Osteoblast (primary cell): ENCODE measurements at places on chromosomes 16 and 17. TPM values are rescaled to one million over a fixed set of nuclear protein-coding genes. Genes with fewer than 3 reads are reported as not detected.

GRCh38 chr16:10892782-10893318 lies 15.8 kb downstream of the CIITA start:
- H3K36me3 ChIP-seq, result no peaks in the 10 kb centered on the region
- DNase-seq, result no peak

- H3K36me3 ChIP-seq, result no peaks in the 10 kb centered on the region
- no peak overlapping the region for H3K27ac ChIP-seq
- H3K4me3 ChIP-seq, result no peak overlapping the region
- H3K27me3 ChIP-seq, result no peaks in the 10 kb centered on the region
- H3K4me1 ChIP-seq, result no peaks in the 10 kb centered on the region
- DNase-seq, result peak; percentile 62
Measured at GRCh38 chr17:76575570-76575969, 10.1 kb downstream of the ST6GALNAC2 start.

DNA sequence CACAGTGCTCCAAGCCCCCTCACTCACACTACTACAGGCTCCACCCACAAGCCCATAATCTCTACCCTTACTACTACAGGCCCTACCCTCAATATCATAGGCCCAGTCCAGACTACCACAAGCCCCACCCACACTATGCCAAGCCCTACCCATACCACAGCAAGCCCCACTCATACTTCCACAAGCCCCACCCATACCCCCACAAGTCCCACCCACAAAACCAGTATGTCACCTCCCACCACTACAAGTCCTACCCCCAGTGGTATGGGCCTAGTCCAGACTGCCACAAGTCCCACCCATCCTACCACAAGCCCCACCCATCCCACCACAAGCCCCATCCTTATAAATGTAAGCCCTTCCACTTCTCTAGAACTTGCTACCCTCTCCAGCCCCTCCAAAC lies 13.8 kb downstream of the RIPOR1 start:
- H3K4me3 ChIP-seq, result no peak overlapping the region
- no peaks in the 10 kb centered on the region for H3K27me3 ChIP-seq
- H3K4me1 ChIP-seq, result peaks cover 8% of the 10 kb centered on the region
- peak; percentile 98 for DNase-seq

DNA sequence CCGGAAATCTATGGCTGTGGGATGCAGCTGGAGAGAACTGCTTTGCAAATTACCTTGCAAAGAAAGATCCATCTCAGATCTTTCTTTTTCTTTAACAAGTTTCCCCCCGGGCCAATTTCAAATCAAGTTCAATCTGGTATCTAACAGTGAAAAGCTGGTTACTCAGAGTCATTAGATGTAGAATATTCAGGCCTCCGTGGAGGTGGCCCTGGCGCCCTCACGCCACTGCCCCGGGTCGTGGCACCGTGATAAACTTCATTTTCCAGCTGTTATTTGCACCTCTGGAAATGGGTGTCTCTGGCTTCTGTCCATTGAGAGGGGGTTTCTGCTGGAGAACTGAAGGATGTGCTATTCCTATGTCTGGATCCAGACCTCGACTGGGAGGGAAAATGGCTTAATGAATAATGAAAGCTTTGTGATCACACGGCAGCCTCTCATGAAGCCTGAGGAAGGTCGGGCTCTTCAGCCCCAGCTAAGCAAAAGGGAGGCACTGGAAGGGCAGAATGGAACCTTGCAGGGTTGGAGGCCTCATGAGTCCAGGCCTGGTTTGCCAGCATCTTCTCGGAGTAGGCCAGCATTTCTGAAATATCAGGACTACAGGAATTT lies 30.5 kb downstream of the CACNG4 start:
- DNase-seq, result no peak
- no peaks in the 10 kb centered on the region for H3K36me3 ChIP-seq
- no peaks in the 10 kb centered on the region for H3K4me1 ChIP-seq
- H3K27ac ChIP-seq, result no peak overlapping the region
- no peak overlapping the region for H3K4me3 ChIP-seq

GRCh38 chr16:50103764-50104163 lies 38.0 kb downstream of the HEATR3 start:
- H3K4me3 ChIP-seq, result no peak overlapping the region
- H3K36me3 ChIP-seq, result peaks cover 34% of the 10 kb centered on the region
- no peak for DNase-seq
- peak overlapping the region; percentile 14 for H3K27ac ChIP-seq
- peaks cover 11% of the 10 kb centered on the region for H3K4me1 ChIP-seq

GRCh38 chr17:29158488-29159275 lies 21.5 kb downstream of the MYO18A start:
- DNase-seq, result peak; percentile 94
- H3K27ac ChIP-seq, result peak overlapping the region; percentile 27
- H3K36me3 ChIP-seq, result no peaks in the 10 kb centered on the region
- no peaks in the 10 kb centered on the region for H3K27me3 ChIP-seq
- peak overlapping the region; percentile 48 for H3K4me3 ChIP-seq

DNA sequence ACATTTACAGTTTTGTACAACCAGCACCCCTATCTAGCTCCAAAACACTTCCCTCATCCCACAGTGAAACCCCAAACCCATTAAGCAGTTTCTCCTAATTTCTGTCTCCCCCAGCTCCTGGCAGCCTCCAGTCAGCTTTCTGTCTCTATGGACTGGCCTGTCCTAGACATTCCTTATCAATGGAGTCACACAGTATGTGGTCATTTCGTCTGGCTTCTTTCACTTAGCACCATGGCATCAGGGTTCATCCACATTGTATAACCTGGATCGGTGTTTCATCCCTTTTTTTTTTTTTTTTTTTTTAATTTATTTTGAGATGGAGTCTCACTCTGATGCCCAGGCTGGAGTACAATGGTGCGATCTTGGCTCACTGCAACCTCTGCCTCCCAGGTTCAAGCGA lies 68.5 kb downstream of the ZDHHC7 start:
- DNase-seq, result no peak
- H3K27me3 ChIP-seq, result no peaks in the 10 kb centered on the region
- no peaks in the 10 kb centered on the region for H3K36me3 ChIP-seq
- no peaks in the 10 kb centered on the region for H3K4me1 ChIP-seq
- H3K27ac ChIP-seq, result no peak overlapping the region
- H3K4me3 ChIP-seq, result no peak overlapping the region

- H3K36me3 ChIP-seq, result no peaks in the 10 kb centered on the region
- H3K27ac ChIP-seq, result peak overlapping the region; percentile 91
- DNase-seq, result peak; percentile 99
- H3K4me3 ChIP-seq, result peak overlapping the region; percentile 77
- H3K27me3 ChIP-seq, result peaks cover 6% of the 10 kb centered on the region
Measured at GRCh38 chr17:75876938-75877751, 1.2 kb downstream of the TRIM47 start.

- DNase-seq, result no peak
- no peak overlapping the region for H3K27ac ChIP-seq
- no peaks in the 10 kb centered on the region for H3K4me1 ChIP-seq
- H3K27me3 ChIP-seq, result no peaks in the 10 kb centered on the region
- H3K4me3 ChIP-seq, result no peak overlapping the region
Measured at GRCh38 chr16:76280421-76281215, 3.4 kb downstream of the CNTNAP4 start.

DNA sequence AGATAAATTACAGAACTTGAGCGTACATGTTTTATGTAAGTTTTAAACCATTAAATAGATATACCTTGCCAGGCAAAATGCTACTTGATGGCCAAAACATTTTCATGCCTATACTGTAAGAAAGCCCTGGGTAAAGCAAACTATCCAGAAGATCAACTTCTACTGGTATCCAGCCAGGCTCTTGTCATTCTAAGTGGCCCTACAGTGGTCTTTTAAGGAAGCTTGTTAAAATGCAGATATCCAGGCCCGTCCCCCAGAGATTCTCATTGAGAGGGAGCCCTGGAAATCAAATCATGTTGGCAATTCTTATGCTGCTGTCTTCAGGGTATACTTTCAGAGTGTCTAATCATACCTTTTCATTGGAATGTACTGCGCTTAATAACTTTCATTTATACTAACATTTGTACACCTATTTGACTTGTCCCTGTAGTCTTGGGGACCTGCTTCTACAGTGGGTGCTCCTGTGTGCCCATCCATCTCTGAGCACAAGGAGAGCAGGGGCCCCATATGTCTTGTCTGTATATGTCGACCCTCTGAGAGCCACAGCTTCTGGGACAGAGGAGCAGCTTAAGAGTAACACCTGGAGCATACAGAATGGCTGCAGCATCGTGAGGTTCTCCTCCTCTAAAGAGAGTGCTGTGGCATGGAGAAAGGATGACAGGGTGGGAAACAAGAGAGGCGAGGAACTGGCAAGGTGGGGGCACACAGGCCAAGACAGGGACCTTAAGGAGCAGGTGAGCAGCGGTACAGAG lies 43.6 kb upstream of the ANKFY1 start:
- H3K27ac ChIP-seq, result no peak overlapping the region
- no peak overlapping the region for H3K4me3 ChIP-seq
- peaks cover 15% of the 10 kb centered on the region for H3K4me1 ChIP-seq
- DNase-seq, result no peak

DNA sequence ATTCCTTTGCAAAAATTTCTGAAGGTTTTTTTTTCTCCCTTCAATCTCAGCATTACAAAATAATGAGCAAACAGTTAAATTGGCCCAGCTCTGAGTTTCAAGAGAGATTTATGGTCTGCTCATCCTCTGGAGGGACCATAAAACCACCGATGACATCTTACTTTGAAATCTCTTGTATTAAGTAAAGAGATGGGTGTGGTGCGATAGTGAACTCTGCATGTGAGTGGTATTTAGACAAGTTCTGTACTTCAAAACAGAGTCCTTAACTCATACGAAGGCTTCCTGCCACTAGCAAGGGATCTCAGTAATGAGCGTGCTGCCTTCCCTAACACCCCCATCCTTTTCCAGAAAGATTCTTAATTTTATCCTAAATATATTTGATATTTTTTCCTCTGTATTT lies 2.1 kb downstream of the FAM20A start:
- H3K36me3 ChIP-seq, result peaks cover 5% of the 10 kb centered on the region
- peak overlapping the region; percentile 79 for H3K4me3 ChIP-seq
- peak; percentile 94 for DNase-seq
- peaks cover 49% of the 10 kb centered on the region for H3K4me1 ChIP-seq
- H3K27ac ChIP-seq, result peak overlapping the region; percentile 71

DNA sequence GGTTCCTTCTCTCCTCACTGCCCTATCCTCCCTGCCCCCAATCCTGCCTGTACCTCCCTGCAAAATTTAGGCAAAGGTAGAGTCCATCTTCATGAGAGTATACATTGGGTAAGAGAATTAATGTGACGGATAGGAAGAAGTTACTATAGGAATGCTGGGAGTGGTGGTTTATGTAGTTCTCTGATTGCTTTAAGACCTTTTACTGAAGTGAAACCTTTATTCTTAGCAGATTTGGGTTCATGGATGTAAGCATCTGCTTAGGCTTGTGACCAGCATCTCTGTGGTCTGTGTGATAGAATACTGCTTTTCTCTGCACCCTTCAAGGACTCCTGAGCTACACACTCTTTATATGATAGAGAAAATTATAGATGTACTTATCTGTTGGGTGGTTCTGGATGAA lies 127.3 kb downstream of the PRKCA start:
- no peak overlapping the region for H3K27ac ChIP-seq
- H3K36me3 ChIP-seq, result no peaks in the 10 kb centered on the region
- no peak for DNase-seq
- peaks cover 23% of the 10 kb centered on the region for H3K4me1 ChIP-seq
- H3K27me3 ChIP-seq, result no peaks in the 10 kb centered on the region

GRCh38 chr16:84049403-84050060 lies 6.9 kb upstream of the SLC38A8 start:
- H3K4me3 ChIP-seq, result no peak overlapping the region
- no peak overlapping the region for H3K27ac ChIP-seq
- peak; percentile 72 for DNase-seq
- H3K4me1 ChIP-seq, result no peaks in the 10 kb centered on the region
- H3K27me3 ChIP-seq, result peaks cover 5% of the 10 kb centered on the region
- peaks cover 12% of the 10 kb centered on the region for H3K36me3 ChIP-seq

- H3K4me1 ChIP-seq, result no peaks in the 10 kb centered on the region
- no peaks in the 10 kb centered on the region for H3K36me3 ChIP-seq
- no peak for DNase-seq
- no peaks in the 10 kb centered on the region for H3K27me3 ChIP-seq
- H3K27ac ChIP-seq, result no peak overlapping the region
- no peak overlapping the region for H3K4me3 ChIP-seq
Measured at GRCh38 chr16:81752876-81753227, 26.2 kb upstream of the PLCG2 start.

- DNase-seq, result peak; percentile 96
- H3K27me3 ChIP-seq, result no peaks in the 10 kb centered on the region
- peaks cover 20% of the 10 kb centered on the region for H3K4me1 ChIP-seq
Measured at GRCh38 chr17:80992077-80992947, 671 bp downstream of the CHMP6 start.

DNA sequence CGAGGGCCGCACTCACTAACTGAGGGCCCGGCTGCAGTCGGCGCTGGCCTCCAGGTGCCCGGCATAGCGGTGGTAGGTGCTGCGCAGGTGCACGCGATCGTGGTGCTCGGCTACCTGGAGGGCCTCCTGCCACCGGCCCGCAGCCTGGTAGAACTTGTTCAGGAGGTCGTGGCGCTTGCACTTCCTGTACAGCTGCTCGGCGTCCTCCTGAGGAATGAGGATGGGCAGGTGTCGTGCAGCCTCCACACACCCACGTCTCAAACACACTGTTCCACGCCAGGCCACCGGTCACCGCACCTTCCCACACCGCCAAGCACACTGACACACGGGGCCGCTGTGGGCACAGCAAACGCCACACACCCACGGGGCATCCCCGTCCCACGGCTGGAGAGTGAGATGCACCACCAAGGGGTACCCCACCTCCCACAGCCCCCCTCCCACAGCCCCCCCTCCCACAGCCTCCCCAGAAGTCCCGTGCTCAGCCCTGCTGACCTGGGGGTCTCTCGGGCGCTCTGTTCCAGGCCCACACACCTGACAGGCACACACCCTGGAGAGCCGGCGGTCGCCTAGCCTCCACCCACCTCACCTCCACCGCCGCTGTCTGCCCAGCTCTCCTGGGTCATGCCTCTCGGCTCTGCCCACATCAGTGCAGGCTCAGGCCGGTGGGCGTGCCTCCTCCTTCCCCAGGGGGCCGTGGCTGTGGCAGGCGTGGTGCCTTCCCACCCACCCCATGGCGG lies 7.4 kb upstream of the TMEM204 start:
- no peak overlapping the region for H3K27ac ChIP-seq
- DNase-seq, result no peak
- H3K4me3 ChIP-seq, result no peak overlapping the region
- H3K27me3 ChIP-seq, result no peaks in the 10 kb centered on the region

SLC38A8 gene
- not detected in 2 replicates for total RNA-seq

MT1E gene
- total RNA-seq, result 105 and 119 TPM in 2 replicates

ASPHD1 gene
- 0.88 and 1.8 TPM in 2 replicates for total RNA-seq

CDH1 gene
- 0.59 and 1.1 TPM in 2 replicates for total RNA-seq

PRAC2 gene
- not detected in 2 replicates for total RNA-seq

MYADML2 gene
- total RNA-seq, result not detected in 2 replicates

ABCC3 gene
- 12.4 and 28.6 TPM in 2 replicates for total RNA-seq

TMEM235 gene
- not detected in 2 replicates for total RNA-seq

NPIPB6 gene
- 0.59 and 2.9 TPM in 2 replicates for total RNA-seq

CD79B gene
- total RNA-seq, result 0.36 and 0.59 TPM in 2 replicates

AOC2 gene
- 0.72 and 0.88 TPM in 2 replicates for total RNA-seq
